GM18507 (cell line): ENCODE measurements at places on chromosomes 13 and 19.
A peak's percentile ranks its signal among the peaks of the same experiment; 100 is the strongest.

- DNase-seq = no peak
Measured at GRCh38 chr19:19300613-19301012, 19.7 kb downstream of the SUGP1 start.

DNA sequence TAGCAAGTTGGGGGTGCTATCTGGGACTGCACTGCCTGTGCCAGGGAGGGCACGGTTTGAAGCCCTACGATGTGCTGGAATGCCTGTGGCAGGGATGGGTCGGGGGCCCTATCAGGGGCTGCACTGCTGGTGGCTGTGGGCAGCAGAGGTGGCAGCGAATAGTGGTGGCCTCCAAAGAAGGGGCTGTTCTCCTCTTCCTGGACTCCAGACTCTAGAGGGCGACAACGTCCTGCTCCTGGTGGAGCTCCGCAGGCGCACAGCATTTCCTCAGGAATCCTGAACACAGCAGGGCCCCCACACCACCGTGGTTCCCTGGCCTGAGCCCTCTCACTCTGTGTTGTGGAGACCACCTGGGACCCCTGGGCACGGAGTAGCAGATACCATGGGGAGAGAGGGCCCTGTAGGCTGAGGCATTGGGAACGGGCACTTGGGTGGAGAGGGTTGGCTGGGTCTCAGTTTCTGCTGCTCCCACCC, 145.6 kb downstream of the TNFRSF19 start:
- no peak for DNase-seq

GRCh38 chr13:103795892-103796478, 729.8 kb upstream of the SLC10A2 start:
- DNase-seq = no peak

- DNase-seq = no peak
Measured at GRCh38 chr19:14519245-14519859, 1.2 kb upstream of the DNAJB1 start.

DNA sequence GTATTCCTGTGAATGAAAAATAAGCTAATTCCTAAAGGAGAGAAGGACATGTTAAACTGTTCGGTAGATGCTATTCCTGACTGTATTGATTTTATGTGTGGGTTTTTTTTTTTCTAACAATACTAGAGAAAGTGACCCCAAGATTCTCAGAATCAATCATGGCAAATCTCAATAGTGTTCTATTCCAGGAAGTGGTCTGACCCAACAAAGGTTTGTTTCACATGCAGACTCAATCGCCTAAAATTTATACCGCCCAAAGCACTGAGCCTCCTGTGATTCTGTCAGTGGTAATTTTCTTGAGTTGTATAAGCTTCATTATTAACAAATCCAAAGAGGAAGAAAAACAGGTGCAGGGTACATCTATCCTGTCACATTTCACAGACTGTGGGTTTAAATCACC, 293.7 kb downstream of the SUCLA2 start:
- DNase-seq = no peak

- no peak for DNase-seq
Measured at GRCh38 chr13:28820099-28821051, at the start of gene MTUS2. TSS of gene MTUS2 (plus strand) at chr13:28820339.

- DNase-seq = no peak
Measured at GRCh38 chr13:71864986-71865873, 1.8 kb downstream of the DACH1 start.

- DNase-seq = peak; percentile 20
Measured at GRCh38 chr13:97567510-97568243, 133.7 kb downstream of the RAP2A start.

DNA sequence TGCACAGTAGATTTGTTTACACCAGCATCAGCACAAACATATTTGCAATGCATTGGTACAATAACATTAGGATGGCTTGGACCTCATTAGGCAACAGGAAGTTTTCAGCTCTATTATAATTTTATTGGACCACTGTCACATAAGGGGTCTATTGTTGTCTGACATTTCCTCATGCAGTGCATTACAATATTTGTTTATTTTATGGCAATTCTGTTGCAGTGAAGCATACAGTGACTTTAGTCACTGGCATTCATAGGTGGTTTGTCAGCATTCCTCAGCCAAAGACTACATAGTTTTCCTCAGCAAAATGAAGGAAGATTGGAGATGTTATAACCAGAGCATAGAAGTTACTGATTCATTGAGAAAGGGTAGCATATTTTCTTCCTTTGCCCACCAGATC, 1732.9 kb downstream of the PCDH9 start:
- DNase-seq = no peak

DNA sequence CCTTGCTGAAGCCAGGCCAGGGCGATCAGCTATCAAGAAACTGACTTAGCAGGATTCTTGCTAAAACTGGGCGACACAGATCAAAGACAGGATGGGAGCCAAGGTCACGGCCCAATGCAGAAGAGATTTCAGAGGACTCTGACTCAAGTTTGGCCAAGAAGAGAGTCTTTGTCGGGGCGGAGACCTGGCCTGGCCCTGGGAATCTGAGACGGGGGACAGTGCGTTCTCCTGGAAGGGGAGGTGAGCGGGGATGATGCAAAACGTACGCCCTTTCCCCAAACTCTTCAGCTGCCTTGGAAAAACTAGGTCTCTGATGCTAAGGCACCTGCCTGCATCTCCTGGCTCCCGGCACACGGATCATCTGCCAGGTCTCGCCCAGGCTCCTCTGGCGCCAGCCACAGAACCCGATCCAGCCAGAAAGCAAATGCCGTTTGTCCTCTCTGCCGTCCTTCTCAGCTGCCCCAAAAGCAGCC, 9.8 kb downstream of the MVB12A start:
- DNase-seq = no peak

GRCh38 chr13:22883956-22884355, 296.8 kb upstream of the SGCG start:
- DNase-seq = no peak

GRCh38 chr13:104831831-104832230, 1703.6 kb downstream of the EFNB2 start:
- DNase-seq = no peak

DNA sequence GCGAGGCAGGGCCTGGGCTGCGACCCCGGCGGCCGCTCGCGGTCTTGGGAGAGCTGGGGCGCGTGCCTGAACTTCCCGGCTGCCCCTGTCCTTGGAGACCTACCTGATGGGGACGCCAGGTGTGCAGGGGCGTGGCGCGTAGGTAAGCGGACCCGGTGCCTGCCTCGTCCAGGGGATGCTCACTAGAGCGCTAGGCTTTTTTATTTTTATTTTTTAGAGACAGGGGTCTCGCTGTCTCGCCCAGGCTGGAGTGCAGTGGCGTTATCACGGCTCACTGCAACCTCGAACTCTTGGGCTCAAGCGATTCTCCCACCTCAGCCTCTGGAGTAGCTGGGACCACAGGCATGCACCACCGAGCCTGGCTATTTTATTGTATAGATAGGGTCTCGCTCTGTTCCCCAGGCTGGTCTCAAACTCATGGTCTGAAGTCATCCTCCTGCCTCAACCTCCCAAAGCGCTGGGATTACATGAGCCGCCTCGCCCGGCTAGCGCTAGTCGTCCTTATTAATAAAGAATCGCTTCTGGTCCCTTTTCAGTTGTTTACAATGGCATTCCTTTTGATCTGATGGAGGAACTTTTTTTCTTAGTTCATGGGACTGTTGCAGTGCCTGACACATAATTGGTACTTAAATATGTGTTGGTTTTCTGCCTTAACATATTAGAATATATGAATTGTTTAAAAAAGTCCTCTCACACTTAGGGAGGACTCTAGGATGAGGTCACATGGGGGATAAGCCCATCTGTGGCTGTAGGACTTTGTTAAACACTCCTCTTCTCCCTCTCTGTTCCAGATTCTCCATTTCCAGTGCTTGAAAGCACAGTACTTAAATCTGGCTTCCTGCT, 812 bp downstream of the DPY19L3 start:
- DNase-seq = no peak

DNA sequence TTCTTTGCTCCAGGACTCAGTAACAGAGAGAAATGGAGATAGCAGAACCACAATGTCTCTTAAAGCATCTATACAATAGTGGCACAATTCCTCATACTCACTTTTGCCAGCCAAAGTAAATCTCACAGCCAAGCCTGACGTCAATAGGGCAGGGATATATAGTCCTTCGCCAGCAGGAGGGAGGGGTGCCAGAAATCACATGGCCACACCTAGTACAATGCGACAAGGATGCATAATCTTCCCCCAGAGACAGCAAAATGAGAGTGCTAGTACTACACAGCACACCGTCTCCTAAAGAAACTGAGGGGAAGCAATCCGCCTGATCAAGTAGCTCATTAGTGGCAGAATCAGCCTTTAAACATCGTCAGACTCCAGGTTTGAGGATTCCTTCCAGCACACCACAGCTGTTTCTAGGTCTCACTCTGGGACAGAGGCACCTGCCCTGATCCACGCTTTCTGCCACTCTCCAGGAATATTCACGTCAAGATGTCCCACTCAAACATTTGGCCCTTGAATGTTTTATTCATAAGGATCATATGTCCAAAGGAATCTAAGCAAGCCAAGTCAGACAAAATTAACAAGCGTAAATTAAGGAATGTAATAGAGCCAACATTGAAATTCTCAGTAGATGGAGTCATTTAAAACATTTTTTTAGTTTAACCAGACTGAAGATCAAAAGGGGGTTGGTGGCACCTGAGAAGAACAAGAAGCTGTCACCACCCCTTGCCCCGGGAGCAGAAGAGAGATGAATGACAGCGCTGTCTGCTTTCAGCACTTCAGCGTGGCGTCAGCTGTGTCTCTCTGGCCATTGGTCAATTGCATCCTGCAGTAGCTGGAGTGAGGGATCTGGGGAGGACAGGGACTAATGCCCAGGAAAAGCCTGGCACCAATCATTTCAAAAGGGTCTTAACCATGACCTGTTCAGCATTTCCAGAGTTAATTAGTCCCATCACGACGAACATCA, 63.5 kb upstream of the SERP2 start:
- no peak for DNase-seq

DNA sequence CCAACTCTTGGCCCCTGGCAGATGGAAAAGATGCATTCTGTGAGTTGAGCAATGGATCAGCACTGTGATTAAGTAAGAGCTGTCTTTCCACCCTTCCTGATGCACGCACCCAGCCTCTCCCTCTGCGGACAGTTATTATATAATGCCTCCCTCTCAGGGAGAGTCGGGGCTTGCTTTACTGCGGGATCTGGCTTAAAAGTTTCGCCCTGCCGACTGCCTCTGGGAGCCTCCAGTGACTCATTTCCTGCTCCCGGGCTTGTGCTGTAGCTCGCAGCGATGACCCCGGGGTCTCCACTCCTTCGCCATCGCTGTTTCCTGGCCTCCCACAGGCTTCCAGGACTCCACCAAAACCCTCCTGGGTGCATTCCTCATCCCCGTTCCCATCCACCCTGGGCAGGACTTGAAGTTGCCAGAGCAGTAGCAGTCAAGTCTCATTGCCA, 107.4 kb upstream of the SLC7A1 start:
- no peak for DNase-seq

GRCh38 chr13:104750377-104750776, 1684.2 kb upstream of the SLC10A2 start:
- no peak for DNase-seq

- no peak for DNase-seq
Measured at GRCh38 chr19:1155352-1156304, 18.4 kb downstream of the SBNO2 start.

DNA sequence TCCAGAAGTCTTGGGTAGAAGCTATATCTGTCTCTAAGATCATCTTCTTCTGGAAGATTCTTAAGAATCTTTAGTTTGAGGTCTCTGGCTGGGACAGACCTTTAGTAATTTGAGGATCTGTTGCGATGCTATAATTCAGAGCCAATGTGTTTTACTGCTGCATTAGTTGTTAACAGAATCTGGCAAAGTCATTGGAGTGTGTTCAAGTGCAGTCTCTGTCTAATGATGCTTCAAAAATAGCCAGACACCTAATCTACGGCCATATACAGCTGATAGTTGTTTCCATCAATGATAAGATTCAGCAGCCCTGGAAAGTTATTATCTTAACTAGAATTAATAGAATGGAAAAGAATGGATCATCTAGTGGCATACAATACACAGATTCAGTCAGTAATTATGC, 72.6 kb downstream of the CDK8 start:
- DNase-seq = no peak

- DNase-seq = no peak
Measured at GRCh38 chr13:33520468-33520839, 234.9 kb upstream of the STARD13 start.

GRCh38 chr19:6087074-6087571, 23.2 kb downstream of the RFX2 start:
- peak; percentile 53 for DNase-seq

DNA sequence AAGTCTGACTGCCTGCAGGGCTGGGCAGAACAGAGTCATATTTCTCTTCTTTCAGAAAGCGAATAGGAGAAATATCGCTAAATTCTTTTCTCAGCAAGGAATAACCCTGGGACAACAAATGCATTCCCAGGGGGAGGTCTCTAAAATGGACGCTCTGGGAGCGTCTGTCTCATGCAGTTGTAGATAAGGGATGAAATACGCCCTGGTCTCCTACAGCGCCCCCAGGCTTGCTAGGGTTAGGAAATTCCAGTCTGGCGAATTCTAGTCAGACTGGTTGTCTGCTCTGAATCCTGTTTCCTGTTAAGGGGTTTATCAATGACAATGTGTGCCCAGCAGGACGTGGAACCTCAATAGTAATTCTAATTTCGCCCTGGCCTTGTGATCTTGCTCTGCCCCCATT, 1214.1 kb downstream of the DIAPH3 start:
- no peak for DNase-seq

GRCh38 chr19:3184847-3185460, 776 bp upstream of the NCLN start:
- DNase-seq = no peak

DNA sequence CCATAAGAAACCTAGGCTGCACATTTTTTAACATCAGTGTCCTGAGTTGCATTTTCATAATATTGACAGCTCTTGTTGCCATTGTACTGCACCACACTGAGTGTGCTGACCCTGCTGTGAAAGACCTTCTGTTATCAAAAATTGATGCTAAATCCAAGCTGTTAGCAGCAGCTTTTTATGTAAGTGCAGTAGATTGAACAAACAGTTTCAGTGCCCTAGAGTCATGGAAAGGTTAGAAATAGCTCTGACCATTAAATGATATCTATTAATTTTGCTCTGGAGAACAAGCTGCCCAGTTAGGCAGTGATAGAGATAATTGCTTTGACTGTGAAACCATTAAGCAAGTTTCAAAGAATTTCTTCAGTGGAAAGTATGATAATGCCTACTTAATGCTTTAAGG, 1289.2 kb upstream of the PCDH20 start:
- no peak for DNase-seq

- no peak for DNase-seq
Measured at GRCh38 chr19:48964205-48965039, 687 bp upstream of the FTL start.

GRCh38 chr13:95754069-95754468, 77.1 kb downstream of the DNAJC3 start:
- DNase-seq = no peak

GRCh38 chr19:1746401-1747284, 6.7 kb upstream of the ONECUT3 start:
- DNase-seq = no peak
